ENCODE measurements at places on chromosomes 3 and 15.

DNA sequence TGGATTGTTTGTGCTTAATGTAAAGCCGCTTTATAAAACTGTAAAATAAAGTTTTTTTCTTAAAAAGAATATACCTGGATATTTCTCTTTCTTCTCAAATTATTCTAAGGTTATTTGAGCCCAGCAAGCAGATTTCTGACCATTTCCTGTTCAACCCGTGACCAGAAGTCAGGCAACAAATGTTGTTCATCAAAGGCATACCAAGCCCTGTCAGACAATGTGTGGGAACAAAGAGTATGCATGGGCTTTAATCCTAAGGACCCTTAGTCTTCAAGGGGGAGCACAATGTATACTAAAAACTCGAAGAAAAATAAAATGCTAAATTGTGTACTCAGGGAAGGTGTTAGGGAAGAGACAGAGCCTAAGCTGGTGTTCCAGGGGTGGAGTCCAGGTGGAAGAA lies 26.6 kb upstream of the PAQR5 start:
- DNase-seq: no peak

DNA sequence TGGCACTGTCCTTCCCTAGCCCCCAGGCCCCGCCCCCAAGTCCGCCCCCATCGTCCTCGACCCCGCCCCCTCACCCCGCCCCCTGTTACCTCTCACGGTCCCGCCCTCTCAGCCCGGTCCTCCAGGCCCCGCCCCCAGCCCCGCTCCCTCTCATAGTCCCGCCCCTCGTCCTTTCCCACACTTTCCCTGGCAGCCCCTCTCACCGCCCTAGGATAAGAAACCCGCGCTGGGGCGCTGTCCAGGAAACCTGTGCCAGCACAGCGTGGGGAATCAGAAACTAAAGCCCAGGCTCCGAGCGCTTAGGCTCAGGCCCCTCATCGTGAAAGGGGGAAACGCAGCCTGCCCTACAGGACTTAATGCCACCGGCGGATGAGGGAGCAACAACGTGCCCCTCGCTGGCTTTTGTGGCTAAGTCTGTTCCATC lies 20.9 kb downstream of the TRPM1 start:
- DNase-seq: peak; percentile 93

GRCh38 chr3:95721938-95722337 lies 1092.5 kb upstream of the EPHA6 start:
- DNase-seq: no peak

DNA sequence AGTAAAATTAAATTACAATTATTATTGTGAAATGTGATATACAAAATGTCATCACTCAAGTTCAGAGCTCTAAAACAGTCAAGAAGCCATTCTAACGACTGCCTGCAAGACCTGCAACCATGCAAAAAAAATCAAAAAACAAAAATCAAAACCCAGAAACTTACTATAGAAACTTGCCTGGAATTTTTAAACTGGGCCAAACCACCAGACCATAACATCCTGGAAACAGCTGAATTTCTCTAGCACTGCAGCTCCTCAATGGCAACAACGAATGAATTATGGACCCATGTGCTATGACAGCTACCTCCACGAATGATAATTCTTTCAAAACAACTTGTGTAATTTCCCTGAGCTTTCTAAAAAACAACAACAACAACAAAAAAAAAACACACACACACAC lies 130.0 kb upstream of the KCNMB2 start:
- DNase-seq: no peak

DNA sequence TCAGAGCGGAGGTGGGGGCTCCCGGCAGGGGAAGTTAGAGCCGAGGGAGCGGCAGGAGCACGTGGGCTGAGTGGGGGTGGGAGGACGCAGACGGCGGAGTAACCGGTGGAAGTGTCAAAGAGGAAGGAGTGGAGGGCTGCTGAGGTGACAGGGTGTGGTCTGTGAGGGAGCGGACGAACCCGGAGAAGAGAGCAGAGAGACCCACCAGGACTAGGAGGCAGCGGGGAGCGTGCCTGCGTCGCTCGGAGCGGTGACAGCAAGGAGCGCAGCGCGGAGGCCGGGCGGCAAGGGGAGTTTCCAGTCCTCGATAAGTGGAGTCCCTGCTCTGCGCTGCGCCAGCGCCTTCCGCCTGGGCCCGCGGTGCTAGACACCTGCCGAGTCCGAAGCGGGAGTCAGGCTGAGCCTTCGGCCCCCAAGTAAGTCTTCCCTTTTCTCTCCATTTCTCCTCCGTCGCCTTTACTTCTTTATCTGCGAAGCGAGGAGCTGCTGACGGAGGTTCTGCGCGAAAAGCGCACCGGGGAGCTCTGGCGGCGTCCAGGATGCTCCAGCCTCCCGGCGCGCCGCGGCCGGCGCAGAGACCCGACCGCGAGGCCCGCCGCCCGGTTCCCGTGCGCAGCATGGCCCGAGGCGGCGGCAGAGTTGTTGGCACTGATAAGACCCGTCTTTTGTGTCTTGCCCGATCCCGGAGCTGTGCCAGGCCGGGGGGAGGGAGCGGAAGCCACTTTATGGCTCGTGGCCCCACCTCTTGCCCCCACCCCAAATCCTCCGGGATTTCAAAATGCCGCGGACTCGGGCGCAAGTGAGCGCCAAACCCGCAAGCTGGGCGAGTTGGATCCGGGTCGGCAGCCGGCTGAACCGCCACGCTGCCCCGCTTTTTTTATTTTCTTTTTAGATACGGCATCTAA lies 533.0 kb upstream of the SEMA6D start:
- peak; percentile 49 for DNase-seq

GRCh38 chr3:36904641-36905040 lies 40.2 kb downstream of the TRANK1 start:
- peak; percentile 11 for DNase-seq

- DNase-seq: no peak
Observed at GRCh38 chr15:32852771-32853170, 135.0 kb downstream of the GREM1 start.

DNA sequence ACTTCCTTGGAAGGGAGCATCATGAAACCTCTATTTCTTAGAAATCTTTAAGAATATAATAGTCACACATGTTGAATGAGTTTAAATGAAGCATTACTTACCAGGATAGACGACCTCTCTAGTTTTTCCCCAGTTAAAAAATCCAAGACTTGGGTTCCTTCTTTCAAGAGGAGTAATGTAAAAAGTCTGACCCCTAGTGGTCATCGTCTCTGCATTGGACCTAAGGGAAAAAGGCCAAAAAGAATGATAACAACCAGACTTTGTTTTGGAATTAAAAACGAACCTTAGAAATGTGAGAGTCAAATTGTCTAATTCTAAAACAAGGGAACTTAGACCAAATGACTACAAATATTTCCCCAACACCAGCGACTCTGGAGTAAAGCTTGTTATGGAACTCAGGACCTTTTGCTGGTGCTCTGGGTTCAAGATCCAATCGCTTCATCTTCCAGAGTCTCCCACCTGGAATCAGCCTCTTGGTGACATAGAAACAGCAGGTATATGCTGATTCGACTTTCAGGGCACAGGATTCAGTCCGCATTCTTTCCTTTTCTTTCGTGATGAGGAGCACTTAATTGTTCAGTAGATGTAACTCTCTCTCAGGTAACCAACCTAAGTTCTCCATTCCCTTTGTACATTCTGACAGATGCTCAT lies 214.8 kb upstream of the TPRG1 start:
- no peak for DNase-seq

GRCh38 chr3:17765819-17766472 lies 23.5 kb upstream of the TBC1D5 start:
- no peak for DNase-seq

GRCh38 chr3:45597171-45597570 lies 2.6 kb downstream of the LIMD1 start:
- DNase-seq: no peak

- DNase-seq: no peak
Observed at GRCh38 chr3:178743297-178743696, 207.1 kb downstream of the KCNMB2 start.

DNA sequence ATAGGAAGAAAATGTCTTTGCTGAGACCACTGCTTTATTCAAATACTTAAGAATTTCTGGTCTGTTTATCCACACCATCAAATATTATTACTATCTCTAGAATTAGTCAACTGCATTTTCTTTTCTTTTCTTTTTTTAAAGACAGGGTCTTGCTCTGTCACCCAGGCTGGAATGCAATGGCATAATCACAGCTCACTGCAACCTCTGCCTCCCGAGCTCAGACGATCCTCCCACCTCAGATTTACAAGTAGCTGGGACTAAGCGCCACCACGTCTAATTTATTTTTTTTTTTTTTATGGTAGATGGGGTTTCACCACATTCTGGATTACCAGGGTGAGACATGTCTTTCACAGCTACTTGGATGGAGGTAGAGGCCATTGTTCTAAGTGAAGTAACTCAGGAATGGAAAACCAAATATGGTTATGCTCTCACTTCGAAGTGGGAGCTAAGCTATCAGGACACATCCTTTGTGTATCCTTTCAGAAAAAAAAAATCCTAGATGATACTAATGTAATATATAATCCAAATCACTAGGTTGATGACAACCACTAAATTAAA lies 52.8 kb downstream of the STAG1 start:
- DNase-seq: no peak

GRCh38 chr3:190323246-190323626 lies 990 bp upstream of the CLDN1 start:
- no peak for DNase-seq

DNA sequence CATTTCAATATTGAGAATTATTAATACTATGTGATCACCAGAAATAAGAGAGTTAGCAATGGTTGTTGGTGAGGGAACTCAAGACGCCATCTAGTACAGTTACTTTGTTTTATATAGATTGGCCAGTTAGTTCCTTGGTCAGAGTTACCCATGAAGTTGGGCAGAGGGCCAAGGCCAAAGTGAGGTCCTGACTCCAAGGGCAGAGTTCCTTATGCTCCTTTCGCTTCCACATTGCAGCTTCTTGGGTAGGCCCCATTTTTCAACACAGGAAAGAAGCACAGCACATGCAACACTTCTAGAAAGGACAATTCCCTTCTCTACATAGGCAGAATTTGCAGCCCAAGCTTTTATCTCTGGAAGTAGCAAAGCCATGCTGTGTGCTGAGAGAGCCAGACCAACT lies 178.6 kb downstream of the KCNAB1 start:
- no peak for DNase-seq

- DNase-seq: no peak
Observed at GRCh38 chr3:41125258-41125657, 74.0 kb upstream of the CTNNB1 start.

DNA sequence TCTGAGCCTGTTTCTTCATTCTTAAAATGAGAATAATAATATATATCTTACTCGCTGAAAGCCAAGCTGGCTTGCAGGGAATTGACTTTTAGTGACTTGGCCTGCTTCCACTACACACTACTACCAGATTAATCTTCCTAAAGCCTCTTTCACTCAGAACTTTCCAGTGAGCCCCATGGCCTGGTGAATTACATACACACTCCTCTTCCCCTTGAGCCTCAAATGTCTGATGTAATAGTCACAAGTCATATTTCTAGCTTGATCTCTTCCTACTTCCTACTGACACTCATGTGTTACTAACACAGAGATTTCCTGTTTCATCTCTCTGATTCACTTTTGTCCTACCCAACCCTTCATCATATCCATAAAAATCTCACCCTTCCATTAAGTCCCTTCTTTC lies 82.7 kb upstream of the SOX2 start:
- DNase-seq: no peak

DNA sequence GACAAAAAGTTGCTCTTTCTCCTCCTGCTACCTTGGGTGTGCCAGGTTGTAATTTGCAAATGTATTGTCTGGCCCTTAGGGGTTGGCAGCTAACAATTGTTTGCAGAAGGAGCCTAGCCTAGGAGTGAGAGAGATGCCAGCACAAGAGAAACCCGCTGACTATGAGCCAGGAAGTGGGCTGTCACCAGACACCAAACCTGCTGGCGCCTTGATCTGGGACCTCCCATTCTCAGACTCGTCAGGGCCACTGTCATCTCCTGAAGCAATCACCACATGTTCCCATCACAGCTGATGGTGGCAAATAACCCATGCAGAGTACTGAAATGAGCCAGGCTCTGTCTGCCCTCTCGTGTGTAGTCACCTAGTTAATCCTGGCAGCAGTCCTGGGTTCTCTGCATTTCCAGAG lies 406.4 kb upstream of the NPAP1 start:
- DNase-seq: no peak

GRCh38 chr15:60316961-60317360 lies 80.8 kb downstream of the ANXA2 start:
- no peak for DNase-seq

GRCh38 chr15:37057256-37057655 lies 43.1 kb downstream of the MEIS2 start:
- no peak for DNase-seq

GRCh38 chr15:72353266-72353665 lies 22.5 kb downstream of the HEXA start:
- no peak for DNase-seq

- DNase-seq: no peak
Observed at GRCh38 chr3:188231456-188231855, 77.5 kb downstream of the LPP start.

DNA sequence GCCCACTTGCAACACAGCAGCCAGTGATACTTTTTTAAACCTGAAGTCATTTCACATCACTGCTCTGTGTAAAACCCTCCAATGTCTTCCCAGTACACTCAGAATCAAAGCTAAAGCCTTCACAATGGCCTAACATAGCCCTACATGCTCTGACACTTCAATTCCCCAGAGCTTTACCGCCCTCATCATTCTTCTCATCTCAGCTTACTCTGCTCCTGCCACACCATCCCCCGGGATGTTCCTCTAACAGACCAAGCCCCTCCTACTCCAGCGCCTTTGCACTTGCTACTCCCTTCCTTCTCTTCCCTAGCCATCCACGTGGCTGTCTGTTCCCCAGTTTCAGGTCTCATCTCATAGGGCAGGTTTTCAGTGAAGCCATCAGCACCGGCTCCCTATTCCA lies 194.0 kb downstream of the SSR3 start:
- DNase-seq: peak; percentile 42

DNA sequence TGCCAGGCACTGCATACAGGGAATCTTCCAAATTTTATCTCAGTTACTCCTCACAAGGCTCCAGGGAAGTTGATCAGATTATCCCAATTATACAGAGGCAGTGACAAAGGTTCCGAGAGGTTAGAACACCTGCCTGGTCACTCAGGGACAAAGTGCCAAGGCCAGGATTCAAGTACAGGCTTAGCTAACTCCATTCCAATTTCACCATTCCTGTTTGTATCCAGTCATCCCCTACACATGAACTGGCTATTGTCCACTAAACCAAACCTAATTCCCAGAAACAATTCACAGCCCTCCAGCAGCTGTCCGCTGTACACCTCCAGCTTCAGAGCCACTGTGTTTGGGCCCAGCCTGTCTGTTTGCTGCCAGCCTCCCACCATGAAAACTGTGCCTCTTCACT lies 16.0 kb downstream of the MUC13 start:
- no peak for DNase-seq

DNA sequence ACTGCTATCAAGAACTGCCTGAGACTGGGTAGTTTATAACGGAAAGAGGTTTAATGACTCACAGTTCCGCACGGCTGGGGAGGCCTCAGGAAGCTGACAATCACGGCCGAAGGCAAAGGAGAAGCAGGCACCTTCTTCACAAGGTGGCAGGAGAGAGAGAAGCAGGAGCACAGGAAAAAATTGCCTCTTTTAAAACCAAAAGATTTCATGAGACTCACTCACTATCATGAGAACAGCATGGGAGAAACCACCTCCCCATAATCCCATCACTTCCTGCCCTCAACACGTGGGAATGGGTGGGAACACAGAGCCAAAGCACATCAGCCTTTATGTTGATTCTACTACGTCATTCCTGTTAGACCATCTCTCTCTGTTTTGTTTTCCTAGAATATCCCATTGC lies 650.9 kb upstream of the SEMA6D start:
- no peak for DNase-seq
